Left ventricle myocardium superior (tissue), 1 donor: ENCODE measurements at places on chromosomes 1 and 21. TPM values are rescaled to one million over a fixed set of nuclear protein-coding genes. Genes with fewer than 3 reads are reported as not detected.

Gene MAP7D1
- total RNA-seq, result 385 TPM

Gene TNFSF4
- total RNA-seq, result 0.40 TPM

Gene EDARADD
- total RNA-seq, result 3.0 TPM

Gene CHI3L1
- 1.0 TPM for total RNA-seq

Gene CHRM3
- total RNA-seq, result 0.30 TPM

Gene ETS2
- total RNA-seq, result 43.8 TPM

Gene CREG1
- total RNA-seq, result 75.1 TPM

Gene MX2
- total RNA-seq, result 7.1 TPM

Gene NDUFS2
- 335 TPM for total RNA-seq

Gene TNFRSF14
- 16.0 TPM for total RNA-seq

Gene ANGPTL1
- total RNA-seq, result 6.6 TPM

Gene PLD5
- not detected for total RNA-seq

Gene SLC27A3
- total RNA-seq, result 9.8 TPM

Gene HES5
- total RNA-seq, result 1.7 TPM

Gene GUCA2B
- not detected for total RNA-seq

Gene C1orf115
- total RNA-seq, result 22.7 TPM

Gene THBS3
- total RNA-seq, result 6.3 TPM

Gene AADACL4
- total RNA-seq, result not detected

Gene OLIG1
- total RNA-seq, result 0.62 TPM

Gene TFAP2E
- 0.37 TPM for total RNA-seq

Gene DSCAM
- not detected for total RNA-seq

Gene CD55
- 72.7 TPM for total RNA-seq

Gene PRAMEF5
- not detected for total RNA-seq

Gene SUSD4
- total RNA-seq, result 8.2 TPM

Gene ILDR2
- total RNA-seq, result 1.6 TPM

Gene BROX
- total RNA-seq, result 25.4 TPM

Gene ZFP69
- 1.9 TPM for total RNA-seq

Gene LYPLAL1
- total RNA-seq, result 63.7 TPM

Gene SH2D2A
- total RNA-seq, result 1.0 TPM

Gene THEM5
- not detected for total RNA-seq

Gene LAMC2
- total RNA-seq, result 3.7 TPM

Gene ZYG11A
- total RNA-seq, result not detected

Gene LAD1
- total RNA-seq, result 2.2 TPM

Gene KIF14
- total RNA-seq, result 0.10 TPM

Gene DNAJC6
- total RNA-seq, result 3.6 TPM

Gene NEK2
- total RNA-seq, result 0.25 TPM

Gene AMY1A
- total RNA-seq, result not detected

Gene S100A8
- 40.7 TPM for total RNA-seq

Gene PPFIA4
- 21.3 TPM for total RNA-seq

Gene LRRC53
- not detected for total RNA-seq

Gene CTH
- 1.1 TPM for total RNA-seq

Gene GPR52
- 1.2 TPM for total RNA-seq

Gene B4GALT2
- total RNA-seq, result 35.6 TPM

Gene SRSF10
- 57.6 TPM for total RNA-seq

Gene TRIM17
- 0.50 TPM for total RNA-seq

Gene ALX3
- not detected for total RNA-seq

Gene C1QB
- total RNA-seq, result 102 TPM

Gene GPR89B
- total RNA-seq, result 6.0 TPM

Gene GJA4
- 19.1 TPM for total RNA-seq

Gene LRRN2
- 2.3 TPM for total RNA-seq

Gene PCSK9
- not detected for total RNA-seq

Gene RPTN
- total RNA-seq, result not detected

Gene PLA2G2A
- total RNA-seq, result 82.2 TPM

Gene SH2D1B
- total RNA-seq, result 0.40 TPM

Gene LORICRIN
- total RNA-seq, result not detected

Gene LCE1A
- not detected for total RNA-seq

Gene UTP25
- 2.5 TPM for total RNA-seq

Gene URB1
- total RNA-seq, result 11.9 TPM
